ENCODE measurements at places on chromosomes 7 and 10.

DNA sequence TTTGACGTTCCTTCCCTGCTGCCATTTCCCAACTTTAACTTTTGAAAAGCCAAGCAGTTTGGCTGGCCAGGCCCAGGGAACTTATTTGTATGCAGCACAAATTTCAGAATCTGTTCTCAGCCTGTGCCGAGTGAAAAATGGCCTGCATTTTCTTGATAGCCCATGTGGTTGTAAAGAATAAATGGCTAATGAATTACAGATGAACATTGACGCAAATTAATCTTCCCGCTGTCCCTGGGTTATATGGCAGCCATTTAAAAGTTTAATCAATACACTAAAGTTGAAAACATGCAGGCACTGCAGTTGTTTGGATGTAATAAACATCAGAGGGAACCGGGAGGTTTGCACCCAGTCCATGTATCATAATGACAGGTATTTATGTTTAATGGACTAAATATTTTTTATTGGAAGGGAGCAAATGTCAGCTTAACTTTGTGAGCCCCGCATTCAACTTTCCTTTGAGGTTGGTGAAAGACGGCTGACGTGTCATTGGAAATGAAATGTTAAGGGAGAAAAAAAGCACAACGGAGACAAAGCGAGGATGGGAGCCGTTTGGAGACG is 1092.4 kb downstream of the LRMDA start:
- DNase-seq, result no peak

DNA sequence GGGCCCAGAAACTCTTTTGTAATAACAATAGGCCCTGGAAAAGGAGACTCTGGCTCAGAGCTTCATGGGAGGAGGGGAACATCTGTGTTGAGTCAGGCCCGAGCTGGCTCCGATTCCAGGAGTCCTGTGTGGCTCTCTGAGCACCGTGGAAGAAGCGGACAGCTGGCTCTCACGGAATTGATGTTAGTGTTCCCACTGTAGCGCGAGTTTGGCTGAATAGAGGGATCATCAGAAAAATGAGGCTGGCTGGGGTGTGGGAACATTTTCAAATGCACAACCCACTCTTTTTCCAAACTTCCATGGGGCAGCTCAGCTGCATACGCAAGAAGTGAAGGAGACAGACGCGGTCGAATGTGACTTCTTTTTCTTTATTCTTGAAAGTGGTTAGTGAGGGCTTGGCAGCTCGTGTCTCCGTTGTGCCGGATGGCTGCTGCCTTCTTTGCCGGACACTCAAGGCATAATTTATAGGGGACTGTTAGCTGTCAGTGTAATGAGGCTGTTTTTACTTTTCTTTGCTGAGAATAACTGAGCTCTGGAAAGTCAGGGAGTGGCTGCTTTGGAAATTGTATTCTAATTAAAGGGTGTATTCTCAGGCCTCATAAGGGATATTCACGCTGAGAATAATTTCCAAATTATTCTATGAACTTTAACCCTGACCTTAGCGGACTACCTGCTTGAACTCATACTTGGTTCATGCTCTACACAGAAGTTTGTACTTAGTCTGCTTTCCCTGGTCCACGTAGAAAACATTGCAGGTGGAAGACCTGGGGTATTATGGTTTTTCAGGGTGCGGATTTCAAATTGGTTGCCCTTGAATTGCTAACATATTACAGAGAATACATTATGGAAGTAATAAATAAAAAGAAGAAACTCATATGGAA is 23.1 kb downstream of the MDFIC start:
- DNase-seq, result no peak

DNA sequence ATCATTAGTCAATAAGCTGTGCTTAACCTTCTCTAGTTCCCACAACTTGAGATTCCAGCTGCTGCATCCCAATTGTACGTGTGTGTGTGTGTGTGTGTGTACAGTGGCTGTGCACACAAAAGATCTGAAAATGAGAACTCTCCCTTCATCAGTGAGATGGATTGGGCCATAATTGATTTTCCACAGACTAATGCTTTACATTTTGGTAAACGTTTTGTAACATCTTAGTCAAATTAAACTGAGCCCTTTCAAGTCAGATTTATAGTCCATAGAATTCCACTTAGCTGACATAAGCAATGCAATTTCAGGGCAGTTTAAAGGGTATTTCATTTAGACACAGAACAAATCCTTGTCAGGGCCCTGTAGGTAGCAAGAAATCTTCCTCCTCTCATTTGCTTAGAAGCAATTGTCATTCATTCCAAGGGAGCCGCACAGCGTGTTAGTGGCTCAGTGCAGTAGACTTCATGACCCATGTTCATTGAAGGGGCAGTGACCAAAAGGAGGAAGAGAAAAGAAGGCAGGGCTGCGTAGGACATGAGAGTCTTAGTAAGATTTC is 1123.5 kb upstream of the AUTS2 start:
- no peak for DNase-seq

- peak; percentile 35 for DNase-seq
Measured at GRCh38 chr10:49610114-49610457, at the start of gene SLC18A3. TSS of gene SLC18A3 (plus strand) at chr10:49610310. CDS start at chr10:49610741, 431 bp downstream.

- DNase-seq, result no peak
Measured at GRCh38 chr10:132229096-132229495, 42.3 kb downstream of the DPYSL4 start.

All from cardiac muscle cell (in vitro differentiated cells and primary cell).